ENCODE measurements at places on chromosomes 7 and 10. TPM values are rescaled to one million over a fixed set of nuclear protein-coding genes. Genes with fewer than 3 reads are reported as not detected.

The SEMA3E gene
- total RNA-seq = under 0.01 TPM

The MMP21 gene
- total RNA-seq = not detected

The LEP gene
- 0.24 TPM for total RNA-seq

The BZW2 gene
- 88.9 TPM for total RNA-seq

The ENKUR gene
- total RNA-seq = under 0.01 TPM

The LRGUK gene
- not detected for total RNA-seq

The KIAA1549 gene
- 0.21 TPM for total RNA-seq

The R3HCC1L gene
- total RNA-seq = 9.6 TPM

The CCDC71L gene
- total RNA-seq = 15.2 TPM

The KCND2 gene
- total RNA-seq = not detected

The EBLN1 gene
- total RNA-seq = not detected

The AEBP1 gene
- 3.6 TPM for total RNA-seq

The HTR5A gene
- not detected for total RNA-seq

The CCDC7 gene
- 9.6 TPM for total RNA-seq

The ERCC6 gene
- 13.7 TPM for total RNA-seq

The SAMD9 gene
- total RNA-seq = 7.9 TPM

The CYTH3 gene
- total RNA-seq = 28.0 TPM

The CDH23 gene
- not detected for total RNA-seq

The PDE1C gene
- 1.2 TPM for total RNA-seq

The LIPN gene
- total RNA-seq = not detected

The MKX gene
- total RNA-seq = 0.43 TPM

The SLC35B4 gene
- 10.2 TPM for total RNA-seq

The AUTS2 gene
- total RNA-seq = 8.7 TPM

The TPST1 gene
- total RNA-seq = 22.2 TPM

The TMEM140 gene
- total RNA-seq = not detected

The AASS gene
- 8.5 TPM for total RNA-seq

The MUC3A gene
- total RNA-seq = not detected

The CALHM3 gene
- not detected for total RNA-seq

The FKBP6 gene
- not detected for total RNA-seq

The OR6V1 gene
- not detected for total RNA-seq

The ZNF107 gene
- 2.2 TPM for total RNA-seq

The ERVW-1 gene
- total RNA-seq = not detected

The PALD1 gene
- total RNA-seq = 0.21 TPM

The ZNF853 gene
- total RNA-seq = 0.85 TPM

The INA gene
- total RNA-seq = not detected

The NPFFR1 gene
- total RNA-seq = not detected

The GPR85 gene
- 0.48 TPM for total RNA-seq

The HDAC9 gene
- 52.8 TPM for total RNA-seq

The ENTPD1 gene
- under 0.01 TPM for total RNA-seq

The INTS1 gene
- total RNA-seq = 31.6 TPM

The ABCB4 gene
- total RNA-seq = not detected

The CYP2C18 gene
- total RNA-seq = 0.24 TPM

Measured in tracheal epithelial cell (primary cell).